ENCODE measurements at places on chromosomes 4 and X.
A peak's percentile ranks its signal among the peaks of the same experiment; 100 is the strongest.

- no peak for DNase-seq
Measured at GRCh38 chr4:134215620-134216344, 14.2 kb upstream of the PABPC4L start.

DNA sequence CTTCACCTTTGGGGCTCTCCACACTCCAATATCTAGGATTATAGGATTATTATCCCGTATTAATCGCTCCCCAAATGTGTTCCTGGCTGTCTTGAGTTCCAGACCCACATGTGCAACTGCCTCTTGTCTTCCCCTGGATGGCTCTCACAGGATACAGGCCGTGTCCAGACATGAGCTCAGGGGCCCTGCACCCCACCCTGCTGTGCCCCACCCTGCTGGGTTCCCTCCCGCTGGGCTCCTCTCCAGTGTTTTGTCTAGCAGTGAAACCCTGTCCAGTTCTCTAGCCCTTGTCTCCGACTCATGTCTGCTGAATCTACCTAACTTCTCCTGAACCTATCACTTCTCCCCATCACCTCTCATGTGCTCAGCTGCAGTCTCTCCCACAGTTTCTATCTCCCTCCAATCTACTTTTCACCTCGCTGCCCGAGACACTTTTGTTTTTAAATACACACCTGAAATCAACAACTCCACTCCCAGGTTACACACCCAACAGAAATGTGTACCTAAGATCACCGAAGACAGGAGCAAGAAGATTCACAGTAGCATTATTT, 2.0 kb downstream of the RNF212 start:
- DNase-seq = no peak

- DNase-seq = no peak
Measured at GRCh38 chrX:1727531-1728027, 112.7 kb downstream of the ASMT start.

DNA sequence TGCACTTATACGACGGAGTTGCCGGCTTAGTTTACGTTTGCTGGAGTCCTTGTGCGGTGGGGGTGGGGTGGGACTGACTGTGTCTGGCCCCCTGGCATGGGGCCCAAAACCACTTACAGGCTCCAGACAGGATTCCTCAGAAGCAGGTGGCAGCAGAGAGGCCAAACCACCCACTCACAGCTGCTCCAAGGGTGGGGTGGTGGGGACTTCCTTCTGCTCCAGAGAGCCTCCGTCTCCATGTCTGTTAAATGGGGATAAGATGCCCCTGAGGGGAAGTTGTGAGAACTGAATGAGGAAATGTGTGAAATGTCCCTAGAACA, 36.7 kb downstream of the PSAPL1 start:
- no peak for DNase-seq

DNA sequence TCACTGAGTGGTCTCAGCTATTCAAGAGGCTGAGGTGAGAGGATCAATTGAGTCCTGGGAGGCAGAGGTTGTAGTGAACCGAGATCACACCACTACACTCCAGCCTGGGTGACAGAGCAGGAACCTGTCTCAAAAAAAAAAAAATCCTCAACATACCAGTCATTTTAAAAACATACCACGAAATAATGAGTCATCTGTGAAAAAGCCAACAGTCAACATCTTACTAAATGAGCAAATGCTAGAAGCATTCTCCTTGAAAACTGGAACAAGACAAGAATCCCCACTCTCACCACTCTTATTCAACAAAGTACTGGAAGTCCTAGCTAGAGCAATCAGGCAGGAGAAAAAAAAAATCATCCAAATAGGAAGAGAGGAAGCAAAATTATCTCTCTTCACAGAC, 104.0 kb upstream of the ARHGEF9 start:
- DNase-seq = no peak

GRCh38 chr4:87209696-87210095, 10.7 kb downstream of the KLHL8 start:
- DNase-seq = no peak

DNA sequence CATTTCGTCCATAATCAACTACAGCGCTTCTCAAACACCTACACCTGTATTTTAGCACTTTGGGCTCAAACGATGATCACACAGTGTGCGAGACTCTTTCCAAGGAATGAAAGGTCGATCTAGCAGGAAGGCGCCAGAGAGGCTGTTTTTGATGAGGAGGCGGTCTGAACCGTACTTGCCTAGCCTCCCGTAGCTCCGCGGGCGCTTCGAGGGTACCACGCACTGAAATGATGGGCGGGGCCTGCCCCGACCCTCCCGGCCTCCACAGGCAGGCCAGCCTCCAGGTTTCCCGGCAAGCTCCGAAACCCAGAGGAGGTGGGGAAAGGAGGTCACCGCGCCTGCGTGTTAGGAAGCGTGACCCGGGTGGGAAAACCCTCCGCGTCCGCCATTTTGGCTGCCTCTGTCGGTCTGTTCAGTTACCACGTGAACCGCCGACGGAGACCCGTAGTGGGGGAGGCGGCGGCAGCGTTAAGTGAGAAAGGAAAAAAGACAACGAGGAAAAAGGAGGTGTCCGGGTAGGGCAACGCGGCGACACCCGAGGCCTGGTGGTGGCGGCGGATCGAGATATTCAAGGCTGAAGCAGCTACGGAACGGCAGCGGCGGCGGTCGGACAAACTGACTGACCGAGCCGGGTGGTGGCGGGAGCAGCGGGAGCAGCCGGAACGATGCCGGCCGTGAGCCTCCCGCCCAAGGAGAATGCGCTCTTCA, at the start of gene NAA15:
TSS of gene NAA15 (plus strand) at position 393 of the 708 bp plus-strand sequence. CDS start at position 666, 273 bp downstream.
- peak; percentile 94 for DNase-seq

- no peak for DNase-seq
Measured at GRCh38 chr4:183783991-183784553, 121.0 kb upstream of the STOX2 start.

GRCh38 chrX:133849676-133850075, 135.7 kb downstream of the GPC3 start:
- DNase-seq = no peak

- no peak for DNase-seq
Measured at GRCh38 chr4:176156656-176157055, 38.7 kb downstream of the SPATA4 start.

- no peak for DNase-seq
Measured at GRCh38 chrX:67612231-67612630, 68.4 kb downstream of the AR start.

DNA sequence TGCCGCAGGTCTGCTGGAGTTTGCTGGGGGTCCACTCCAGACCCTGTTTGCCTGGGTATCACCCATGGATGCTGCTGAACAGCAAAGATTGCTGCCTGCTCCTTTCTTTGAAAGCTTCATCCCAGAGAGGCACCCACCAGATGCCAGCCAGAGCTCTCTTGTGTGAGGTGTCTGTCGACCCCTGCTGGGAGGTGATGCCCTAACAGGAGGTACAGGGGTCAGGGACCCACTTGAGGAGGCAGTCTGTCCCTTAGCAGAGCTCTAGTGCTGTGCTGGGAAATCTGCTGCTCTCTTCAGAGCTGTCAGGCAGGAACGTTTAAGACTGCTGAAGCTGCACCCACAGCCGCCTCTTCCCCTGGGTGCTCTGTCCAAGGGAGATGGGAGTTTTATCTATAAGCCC, 162.7 kb downstream of the NAF1 start:
- no peak for DNase-seq

DNA sequence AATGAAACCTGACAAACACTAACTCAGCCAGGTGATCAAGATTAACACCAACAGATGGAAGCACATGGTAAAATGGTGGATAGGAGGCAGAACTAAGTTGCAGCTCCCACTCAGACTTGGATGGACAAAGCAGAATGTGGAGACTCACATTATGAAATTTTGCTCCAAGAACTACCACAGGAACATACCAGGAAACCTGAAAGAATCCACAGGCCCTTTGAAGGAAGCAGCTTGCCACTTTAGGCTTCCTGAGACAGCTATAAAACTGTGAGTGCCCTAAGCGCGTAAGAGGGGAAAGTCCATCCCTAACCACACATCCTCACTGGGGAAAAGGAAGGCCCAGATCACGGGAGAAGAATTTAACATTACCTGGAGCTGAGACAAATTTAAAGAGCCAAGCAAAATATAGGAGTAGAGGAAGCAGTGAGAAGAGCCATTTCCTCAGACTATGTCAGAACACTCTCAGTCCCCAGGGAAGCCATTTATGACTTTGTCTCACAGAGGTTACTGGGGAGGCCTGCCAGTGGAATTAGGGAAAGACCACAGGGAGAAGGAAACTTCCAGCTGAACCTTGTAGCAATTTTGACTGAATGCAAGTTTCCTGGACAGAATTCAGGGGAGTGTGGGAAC, 224.5 kb downstream of the TEX13C start:
- DNase-seq = no peak

DNA sequence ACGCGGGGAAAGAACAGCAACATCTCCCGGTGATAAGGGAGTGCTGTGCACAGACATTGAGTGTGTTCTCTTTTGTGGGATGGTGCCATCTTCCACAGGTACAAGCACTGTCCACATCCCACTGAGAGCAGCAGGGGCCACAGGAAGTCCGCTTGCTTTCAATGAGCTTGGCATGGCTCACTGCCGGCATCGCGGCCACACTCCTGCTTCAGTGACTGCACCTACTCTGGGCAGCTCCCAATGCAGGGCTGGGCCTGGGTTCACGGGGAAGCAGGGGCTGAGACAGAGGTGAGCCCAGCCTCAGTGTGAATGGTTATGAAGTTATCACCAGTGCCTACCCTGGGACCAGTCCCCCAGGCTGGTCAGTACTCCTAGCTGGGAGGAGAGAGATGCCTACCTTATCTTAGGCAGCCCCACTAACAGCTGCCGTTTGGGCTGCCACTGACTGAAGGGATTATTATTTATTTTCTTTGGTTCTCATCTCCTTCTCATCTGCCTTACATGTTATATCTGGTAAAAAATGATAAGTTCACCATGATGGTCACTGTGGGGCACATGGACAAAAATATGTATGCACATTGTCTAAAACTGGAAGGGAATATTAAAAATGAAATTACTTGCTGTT, 99.2 kb downstream of the MGST2 start:
- no peak for DNase-seq

GRCh38 chrX:40603446-40603845, 19.8 kb upstream of the MPC1L start:
- DNase-seq = no peak

- no peak for DNase-seq
Measured at GRCh38 chr4:153467897-153468262, 1.7 kb downstream of the TMEM131L start.

DNA sequence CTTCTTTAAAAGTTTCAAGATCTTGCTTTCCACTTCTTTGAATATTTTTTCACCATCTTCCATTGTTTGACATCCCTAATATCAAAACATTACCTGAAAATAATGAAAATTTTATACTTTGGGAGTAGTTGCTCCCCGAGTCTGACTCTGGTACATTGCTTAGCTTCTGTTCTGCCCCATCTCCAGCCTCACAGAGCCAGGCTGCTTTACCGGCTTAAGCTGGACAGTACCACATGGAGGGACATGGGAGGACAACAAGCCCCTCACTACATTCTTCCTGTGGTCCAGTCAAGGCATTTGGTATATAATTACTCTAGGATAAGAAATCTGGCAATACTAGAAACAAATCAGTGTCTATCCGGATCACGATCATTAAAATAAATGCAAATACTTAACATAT, 60.2 kb downstream of the UGT8 start:
- DNase-seq = no peak

GRCh38 chrX:122546269-122546668, 637.8 kb upstream of the GRIA3 start:
- DNase-seq = no peak

DNA sequence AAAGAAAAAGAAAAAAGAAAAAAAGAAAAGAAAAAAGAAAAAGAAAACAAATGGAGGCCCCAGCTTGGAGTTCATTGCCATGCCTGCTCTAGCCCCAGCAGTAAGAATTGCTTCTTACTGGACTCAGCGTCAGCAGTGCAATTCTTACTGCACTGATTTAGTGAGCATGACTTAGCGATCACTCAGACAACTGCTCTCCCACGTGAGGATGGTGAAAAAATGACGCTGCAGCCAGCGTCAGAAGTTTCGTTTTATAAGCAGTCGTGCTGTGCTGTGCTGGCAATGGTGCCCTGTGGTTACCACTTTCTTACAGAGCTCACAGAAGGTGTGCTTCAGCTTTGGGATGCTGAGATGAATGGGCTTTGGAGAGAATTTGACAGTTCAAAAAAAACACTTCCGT, 68.3 kb upstream of the DDX3X start:
- DNase-seq = no peak

GRCh38 chrX:75181721-75182120, 25.6 kb upstream of the ABCB7 start:
- DNase-seq = no peak

DNA sequence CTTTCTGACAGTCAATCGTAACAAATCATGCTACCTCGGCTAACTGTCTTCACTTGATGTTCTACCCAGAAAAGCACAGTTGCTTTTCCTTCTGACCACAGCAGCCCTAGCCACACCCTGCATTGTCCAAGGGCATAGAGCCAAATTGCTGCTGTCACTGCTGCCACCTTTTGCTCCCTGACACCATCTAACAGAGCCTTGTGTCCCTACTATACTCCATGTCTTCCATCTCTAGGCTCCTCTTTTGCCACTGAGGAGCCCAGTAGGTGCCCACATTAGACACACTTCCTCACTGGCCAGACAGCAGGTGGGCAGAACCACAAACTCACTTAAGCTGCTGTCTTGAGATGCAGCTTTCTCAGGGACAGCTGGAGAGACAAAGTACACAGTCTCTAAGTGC, 91.4 kb downstream of the ANXA3 start:
- no peak for DNase-seq

GRCh38 chr4:24805067-24805466, 9.7 kb downstream of the SOD3 start:
- no peak for DNase-seq

DNA sequence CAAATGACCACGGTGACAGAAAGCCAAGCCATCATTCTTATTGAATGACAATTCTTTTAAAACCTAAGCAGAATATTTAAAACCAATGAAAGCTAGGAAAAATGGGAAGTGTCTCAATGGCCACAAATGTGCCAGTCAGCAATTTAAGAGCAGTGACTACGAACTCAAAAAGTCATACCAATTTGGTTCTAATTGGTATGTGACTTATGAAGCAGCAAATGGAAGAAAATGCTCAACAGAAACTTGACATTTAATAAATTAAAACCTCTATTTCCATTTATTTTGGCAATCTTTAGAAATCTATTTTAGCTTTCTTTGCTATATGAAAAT, 25.7 kb upstream of the BCLAF3 start:
- no peak for DNase-seq

GRCh38 chrX:140723121-140723715, 13.7 kb downstream of the LINC00632 start:
- DNase-seq = no peak

DNA sequence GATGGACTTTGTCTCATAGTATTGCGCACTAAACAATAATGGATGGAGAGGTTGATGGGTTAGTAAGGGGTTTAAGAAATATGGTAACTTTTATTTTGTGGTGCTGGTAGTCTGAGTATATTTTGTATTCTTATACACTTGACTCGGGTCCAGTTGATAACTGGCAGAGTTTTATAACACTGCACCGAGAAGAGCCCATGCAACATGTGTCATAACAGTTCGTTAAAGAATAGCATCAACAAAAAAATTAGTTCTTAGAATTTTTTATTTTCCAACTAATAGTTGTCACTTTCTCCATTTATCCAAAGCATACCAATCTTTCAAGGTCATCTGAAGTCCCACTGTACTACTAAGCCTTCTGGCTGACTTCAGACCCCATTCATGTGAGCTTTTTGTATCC, 175.1 kb downstream of the SOWAHB start:
- no peak for DNase-seq

GRCh38 chrX:69256291-69256565, 91.0 kb upstream of the PJA1 start:
- no peak for DNase-seq

- DNase-seq = no peak
Measured at GRCh38 chr4:142539796-142540482, 306.2 kb downstream of the INPP4B start.

Data from stimulated activated CD8-positive, alpha-beta memory T cell treated with anti-CD3 and anti-CD28 coated beads, Interleukin-15, amount 100 ng/mL, for 1 hour (primary cell).